ENCODE measurements at places on chromosomes 13 and 19. TPM values are rescaled to one million over a fixed set of nuclear protein-coding genes. Genes with fewer than 3 reads are reported as not detected.

Gene PSG6
- total RNA-seq, result not detected

Gene CPAMD8
- total RNA-seq, result 11.3 TPM

DNA sequence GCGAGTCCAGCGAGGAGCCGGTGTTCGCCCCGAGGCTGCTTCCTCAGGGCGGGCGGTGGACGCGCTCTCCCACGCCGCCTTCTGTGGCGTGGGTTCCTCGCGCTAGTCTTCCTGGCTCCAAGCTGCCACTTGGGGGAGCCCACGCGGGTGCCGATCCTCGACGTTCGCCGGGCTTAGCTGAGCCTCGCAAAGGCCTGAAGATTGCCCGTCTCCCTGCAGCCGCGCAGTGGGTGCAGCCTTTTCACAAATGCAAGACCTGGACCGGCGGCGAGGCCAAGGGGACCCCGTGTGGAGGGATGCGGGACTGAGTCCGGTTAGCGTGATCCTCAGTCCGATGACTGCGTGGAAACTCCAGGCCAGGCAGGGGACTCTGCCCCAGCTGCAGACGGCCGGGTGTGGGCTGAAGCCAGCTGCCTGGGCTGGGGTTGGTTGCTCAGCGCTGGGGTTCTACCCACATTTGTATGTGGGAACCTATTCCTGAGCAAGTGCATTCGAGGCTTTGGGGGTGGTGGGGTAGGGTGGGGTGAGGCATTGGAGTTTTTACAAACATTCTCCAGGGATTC is 16.6 kb upstream of the LRP3 start:
- DNase-seq, result no peak

GRCh38 chr13:40148101-40148500 is 492.6 kb downstream of the COG6 start:
- DNase-seq, result no peak

Gene ZNF442
- 13.4 TPM for total RNA-seq

GRCh38 chr19:435707-436412 is 25.0 kb downstream of the SHC2 start:
- DNase-seq, result no peak

DNA sequence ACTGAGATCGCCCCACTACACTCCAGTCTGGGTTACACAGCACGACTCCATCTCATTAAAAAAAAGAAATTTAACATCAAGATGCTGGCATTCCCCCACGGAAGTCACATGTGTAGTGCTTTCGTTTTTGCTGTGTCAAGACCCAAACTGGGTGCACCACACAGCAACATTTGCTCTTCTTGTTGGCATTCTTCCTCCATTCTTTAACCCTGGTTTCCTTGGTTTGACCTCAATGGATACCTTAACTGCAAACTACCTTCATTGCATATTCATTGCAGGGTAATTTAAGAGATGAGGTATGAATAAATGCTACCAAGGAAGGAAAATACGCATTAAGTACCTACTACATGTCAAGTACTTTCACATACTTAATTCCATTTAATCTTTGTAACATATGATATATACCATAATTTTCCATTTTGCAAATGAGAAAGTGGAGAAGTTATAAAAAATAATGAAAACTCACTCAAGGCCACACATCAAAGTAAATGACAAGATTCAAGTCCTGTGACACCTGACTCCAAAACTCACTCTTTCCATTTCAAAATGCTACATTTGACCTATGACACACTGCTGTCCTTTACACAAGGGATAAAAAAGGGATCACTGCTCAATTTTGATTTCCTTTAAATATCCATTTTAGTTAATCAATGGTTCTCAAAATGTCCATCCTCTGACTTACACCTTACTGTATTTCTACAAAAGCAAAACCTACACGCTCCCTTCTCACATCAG is 59.2 kb downstream of the STK24 start:
- no peak for DNase-seq
